Activated CD8-positive, alpha-beta memory T cell treated with anti-CD3 and anti-CD28 coated beads for 24 hours (primary cell): ENCODE measurements at places on chromosomes 1 and 21.

- peak; percentile 62 for DNase-seq
Measured at GRCh38 chr1:6391951-6392808, 1.4 kb downstream of the ACOT7 start.

DNA sequence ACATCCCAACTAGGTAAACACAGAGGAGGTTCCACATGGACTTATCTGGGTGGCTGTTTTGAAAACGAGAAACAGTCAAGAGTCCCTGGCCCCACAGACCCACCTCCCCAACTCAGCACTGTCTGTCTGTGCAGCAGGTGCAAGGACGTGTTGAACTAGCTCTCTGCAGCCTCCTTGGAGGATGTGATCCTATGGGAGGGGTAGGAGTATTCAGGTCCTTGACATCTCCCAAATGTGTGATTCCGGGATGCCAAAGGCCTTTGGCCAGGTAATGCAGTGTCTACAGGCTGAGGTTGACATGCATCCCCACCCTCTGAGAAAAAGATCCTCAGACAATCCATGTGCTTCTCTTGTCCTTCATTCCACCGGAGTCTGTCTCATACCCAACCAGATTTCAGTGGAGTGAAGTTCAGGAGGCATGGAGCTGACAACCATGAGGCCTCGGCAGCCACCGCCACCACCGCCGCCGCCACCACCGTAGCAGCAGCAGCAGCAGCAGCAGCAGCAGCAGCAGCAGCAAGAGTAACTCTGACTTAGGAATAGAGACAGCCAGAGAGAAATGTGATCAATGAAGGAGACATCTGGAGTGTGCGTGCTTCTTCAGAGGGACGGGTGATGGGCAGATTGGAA, 151.6 kb upstream of the CAMK1G start:
- DNase-seq: no peak

- no peak for DNase-seq
Measured at GRCh38 chr21:41712730-41713129, 54.1 kb downstream of the RIPK4 start.

- DNase-seq: no peak
Measured at GRCh38 chr1:234777856-234778220, 167.9 kb upstream of the IRF2BP2 start.

GRCh38 chr1:224635356-224635755, 19.2 kb downstream of the CNIH3 start:
- DNase-seq: no peak
